ENCODE measurements at places on chromosomes 2 and 18. TPM values are rescaled to one million over a fixed set of nuclear protein-coding genes. Genes with fewer than 3 reads are reported as not detected.

Gene CSRNP3
- 10.2 TPM for polyA plus RNA-seq

Gene DPP10
- polyA plus RNA-seq: 8.5 TPM

Gene KCNE4
- 10.7 TPM for polyA plus RNA-seq

Gene SH3BP4
- 37.3 TPM for polyA plus RNA-seq

Gene ANTXR1
- polyA plus RNA-seq: 81.0 TPM

Gene ESPNL
- 0.44 TPM for polyA plus RNA-seq

Gene ACMSD
- 40.8 TPM for polyA plus RNA-seq

Gene SOX11
- 18.4 TPM for polyA plus RNA-seq

Gene GALNT3
- polyA plus RNA-seq: 12.3 TPM

Gene ABCA12
- polyA plus RNA-seq: 0.28 TPM

DNA sequence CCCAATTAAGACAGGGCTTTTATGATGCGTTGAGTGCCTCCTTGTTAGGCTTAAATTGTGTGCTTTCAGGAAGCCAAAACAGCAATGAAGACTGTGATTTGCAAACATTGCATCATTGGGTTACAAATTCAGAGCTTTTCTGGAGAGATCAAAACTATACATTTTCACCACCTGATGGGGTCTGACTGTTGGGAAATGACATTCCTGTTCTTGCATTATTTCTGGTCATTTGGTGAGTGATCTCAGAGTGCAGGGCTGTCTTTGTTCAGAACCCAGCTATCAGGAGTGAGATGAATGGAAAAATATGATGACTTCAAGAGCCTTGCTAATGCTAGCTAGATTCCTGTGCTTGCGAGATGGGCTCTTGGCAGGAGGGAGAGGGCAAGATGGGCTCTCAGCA lies 39.1 kb downstream of the SH3RF3 start:
- DNase-seq: no peak

GRCh38 chr2:49585921-49586320 lies 431.6 kb upstream of the FSHR start:
- DNase-seq: no peak

- no peak for DNase-seq
Observed at GRCh38 chr2:239259173-239259572, 141.6 kb downstream of the HDAC4 start.

DNA sequence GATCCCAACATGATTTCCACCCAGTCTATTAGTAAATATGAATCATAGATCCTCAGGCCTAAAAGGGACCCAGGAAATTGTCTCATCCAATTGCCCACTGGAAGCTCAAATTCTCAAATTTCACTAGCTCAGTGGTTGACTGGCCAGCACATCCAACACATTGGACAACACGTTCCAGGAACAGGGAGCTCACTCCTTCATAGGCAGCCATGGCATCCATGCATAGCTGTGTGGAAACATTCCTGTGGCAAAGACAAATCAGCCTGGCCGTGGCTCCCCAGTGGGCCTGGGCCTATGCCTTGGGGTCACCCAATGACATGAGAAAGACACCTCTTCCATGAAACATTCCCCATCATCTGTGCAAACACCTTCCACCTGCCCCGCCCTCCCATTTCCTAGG lies 261.1 kb downstream of the ANAPC1 start:
- DNase-seq: no peak

DNA sequence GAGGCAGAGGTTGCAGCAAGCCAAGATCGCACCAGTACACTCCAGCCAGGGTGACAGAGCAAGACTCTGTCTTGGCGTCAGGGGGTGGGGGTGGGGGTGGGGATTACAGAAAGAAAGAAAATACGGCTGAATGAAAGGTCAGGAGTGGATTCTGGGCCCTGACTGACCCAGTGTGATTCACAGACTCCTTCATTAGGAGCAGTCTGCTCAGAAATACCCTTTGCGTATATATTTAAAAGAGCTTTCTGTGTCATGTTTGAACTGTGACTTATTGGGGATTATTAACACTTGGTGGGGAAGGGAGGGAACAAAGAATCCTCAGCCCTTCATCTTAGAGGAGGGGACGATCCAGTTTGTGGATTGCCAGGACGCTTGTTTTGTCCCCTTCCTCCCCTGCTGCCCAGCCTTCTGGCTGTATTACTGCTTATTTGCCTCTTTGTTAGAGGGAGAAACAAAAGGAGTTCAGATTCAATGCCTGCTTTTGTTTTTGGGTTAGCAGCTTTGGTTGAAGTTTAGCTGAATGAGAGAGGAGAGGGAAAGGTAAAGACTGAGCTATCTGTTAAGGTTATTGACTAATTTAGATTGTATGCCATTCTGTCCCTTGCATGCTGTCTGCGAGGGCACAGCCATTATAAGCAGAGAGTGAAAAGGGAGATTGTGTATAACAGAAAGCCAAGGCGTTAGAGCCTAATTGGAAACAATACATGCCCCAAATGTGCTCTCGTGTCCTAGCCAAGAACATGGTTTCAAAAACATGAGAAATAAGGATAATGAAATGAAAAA lies 118.3 kb downstream of the FMNL2 start:
- DNase-seq: no peak

DNA sequence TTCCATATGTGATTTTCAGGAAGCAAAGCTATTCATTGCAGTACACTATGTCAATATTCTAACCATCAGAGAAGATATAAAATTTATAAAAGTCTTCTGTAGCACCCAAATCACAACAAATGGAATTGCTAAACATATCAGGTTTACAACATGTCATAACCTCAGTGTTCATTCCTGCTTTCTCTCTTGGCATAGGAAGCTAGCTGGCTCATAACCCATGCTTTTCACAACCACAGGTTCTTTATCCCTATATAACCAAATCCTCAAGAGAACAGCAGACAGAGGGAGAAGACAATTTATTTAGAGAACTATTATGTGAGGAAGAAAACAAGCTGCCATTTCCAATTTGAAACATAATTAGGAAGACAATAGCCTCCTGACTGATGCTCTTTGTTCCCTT lies 997.0 kb upstream of the ACVR2A start:
- no peak for DNase-seq

- no peak for DNase-seq
Observed at GRCh38 chr2:8606226-8606625, 75.6 kb upstream of the ID2 start.

DNA sequence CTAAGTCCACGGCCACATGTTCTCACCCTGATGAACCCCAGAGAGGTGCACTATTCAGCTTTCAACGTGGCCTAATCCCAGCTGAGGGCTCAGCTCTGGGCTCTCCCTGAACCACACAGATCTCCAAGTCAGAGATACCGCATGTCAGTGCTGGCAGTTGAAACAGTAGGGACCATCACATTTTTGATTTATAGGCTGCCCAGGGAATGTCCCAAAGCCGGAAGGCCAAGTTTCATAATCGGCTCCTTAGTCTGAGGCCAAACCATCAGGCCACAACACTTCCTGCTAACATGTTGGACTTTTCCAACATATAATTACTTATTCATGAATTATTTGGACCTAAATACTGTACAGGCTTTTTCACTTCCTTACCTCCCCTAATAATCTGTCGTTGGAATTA lies 91.9 kb upstream of the KLHL29 start:
- no peak for DNase-seq

GRCh38 chr2:49004036-49004626 lies 150.2 kb downstream of the FSHR start:
- no peak for DNase-seq

- DNase-seq: no peak
Observed at GRCh38 chr2:237895544-237896506, 36.4 kb downstream of the RAMP1 start.

DNA sequence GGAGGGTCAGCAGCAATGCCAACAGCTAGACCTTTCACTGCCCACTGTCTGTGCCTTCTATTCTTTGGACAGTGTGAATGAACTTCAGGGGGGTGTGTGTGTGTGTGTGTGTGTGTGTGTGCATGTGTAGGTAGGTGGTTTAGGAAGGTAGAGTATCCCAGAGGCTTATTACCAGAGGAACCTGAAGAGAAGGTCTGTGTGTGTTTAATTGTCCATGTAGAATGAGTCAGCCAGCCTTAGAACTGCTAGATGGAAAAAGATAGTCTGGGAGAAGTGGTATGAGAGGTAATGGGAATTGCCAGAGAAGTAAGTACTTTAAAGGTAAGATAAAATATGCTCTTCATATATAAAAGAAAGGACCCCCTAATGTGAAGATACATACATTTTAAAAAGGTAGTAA lies 522.2 kb downstream of the PIK3C3 start:
- DNase-seq: peak; percentile 47

- no peak for DNase-seq
Observed at GRCh38 chr2:48306409-48307284, 223.3 kb upstream of the STON1 start.

DNA sequence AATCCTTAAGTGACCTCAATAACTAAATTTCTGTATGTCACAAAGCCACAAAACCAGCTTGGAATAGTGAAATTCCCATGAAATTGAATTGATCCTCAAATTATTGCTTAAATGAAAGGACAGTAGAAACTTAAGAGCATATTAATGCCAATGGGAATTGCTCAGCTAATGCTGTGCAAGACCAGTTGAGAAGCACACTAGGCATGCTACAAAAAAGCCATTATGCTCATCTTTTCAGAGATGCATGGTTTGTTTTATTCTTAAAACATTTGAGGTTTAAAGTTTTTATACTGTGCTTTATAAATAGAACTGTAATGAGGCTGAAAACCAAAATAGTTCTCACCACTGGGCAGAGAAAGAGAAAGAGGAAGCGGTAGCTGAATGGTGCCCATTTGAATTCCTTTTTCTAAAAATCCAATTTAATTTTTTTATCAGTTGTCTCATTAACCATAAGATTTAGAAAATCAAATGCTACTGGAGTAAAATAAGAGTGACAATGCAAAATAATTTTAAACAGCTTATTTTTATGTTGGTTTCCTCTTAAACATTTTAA lies 98.6 kb downstream of the LNPK start:
- DNase-seq: no peak
